HFFc6 (cell line): ENCODE measurements at places on chromosomes 16 and 17. TPM values are rescaled to one million over a fixed set of nuclear protein-coding genes. Genes with fewer than 3 reads are reported as not detected.

GRCh38 chr17:29135464-29135863 lies 44.7 kb downstream of the MYO18A start:
- peaks cover 88% of the 10 kb centered on the region for H3K4me1 ChIP-seq
- H3K27me3 ChIP-seq: peaks cover 2% of the 10 kb centered on the region; the same call in 1 of the 2 replicates
- no peaks in the 10 kb centered on the region for H3K36me3 ChIP-seq
- DNase-seq: no peak
- H3K4me3 ChIP-seq: no peak overlapping the region

DNA sequence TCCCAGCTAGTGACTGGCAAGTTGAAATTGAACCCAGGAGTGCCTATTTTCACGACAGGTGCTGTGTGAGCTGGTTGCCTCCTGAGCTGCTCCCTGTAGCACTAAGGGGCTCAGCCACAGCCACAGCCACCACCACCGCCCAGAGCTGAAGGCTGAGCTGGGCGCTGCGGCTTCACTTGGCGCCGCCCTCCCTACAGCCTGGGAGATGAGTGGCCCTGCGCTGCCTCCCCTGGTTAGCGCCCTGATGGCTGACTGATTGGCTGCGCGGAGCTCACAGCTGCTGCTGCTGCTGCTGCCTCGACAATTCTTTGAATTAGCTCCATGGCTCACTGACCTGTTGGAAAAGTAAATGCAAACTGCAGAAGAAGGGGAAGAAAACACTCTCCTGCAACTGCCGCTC lies 91.8 kb upstream of the TMEM132E start:
- no peaks in the 10 kb centered on the region for H3K4me1 ChIP-seq
- H3K36me3 ChIP-seq: no peaks in the 10 kb centered on the region
- peaks cover 9% of the 10 kb centered on the region for H3K27me3 ChIP-seq
- no peak overlapping the region for H3K4me3 ChIP-seq

DNA sequence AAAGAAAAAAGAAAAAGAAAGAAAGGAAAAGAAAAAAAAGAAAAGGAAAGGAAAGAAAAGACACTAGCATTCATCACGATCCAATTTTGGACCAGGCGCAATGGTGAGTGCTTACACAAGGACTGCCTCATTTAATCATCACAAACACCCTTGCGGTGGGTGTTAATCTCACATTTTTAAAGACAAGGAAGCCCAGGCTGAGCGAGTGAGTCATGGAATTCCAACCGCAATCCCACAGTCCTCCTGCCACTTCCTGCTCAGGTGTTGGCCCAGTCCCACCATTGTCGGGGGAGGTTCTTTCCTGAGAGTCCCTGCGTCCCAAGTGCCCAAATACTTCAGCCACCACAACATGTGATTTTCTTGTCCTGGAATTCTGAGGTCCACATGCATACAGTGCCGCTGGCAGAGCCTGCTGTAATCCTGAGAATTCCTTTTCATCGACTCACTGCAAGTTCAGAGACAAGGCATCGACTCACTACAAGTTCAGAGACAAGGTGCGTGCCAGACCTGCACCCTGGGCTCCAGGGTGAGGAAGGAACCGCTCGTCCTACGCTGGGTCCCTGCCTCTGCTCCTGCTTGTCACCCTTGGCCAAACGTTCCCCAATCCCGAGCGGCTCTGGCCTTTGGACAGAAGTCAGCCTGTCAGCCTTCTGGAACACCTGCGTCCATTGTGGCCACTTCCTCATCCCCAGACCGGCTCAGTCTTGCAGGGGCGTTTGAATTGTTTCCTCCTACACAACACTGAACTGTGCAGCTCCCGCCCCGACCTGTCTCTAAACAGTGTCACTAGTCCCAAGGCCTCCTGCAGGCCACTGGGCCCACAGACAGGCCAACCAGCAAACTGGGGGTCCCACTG lies 5.8 kb downstream of the ZG16B start:
- peak; percentile 90 for DNase-seq
- H3K27me3 ChIP-seq: peaks cover 18% of the 10 kb centered on the region
- H3K27ac ChIP-seq: peak overlapping the region; percentile 68
- peak overlapping the region; percentile 52 for H3K4me3 ChIP-seq

- no peak overlapping the region for H3K4me3 ChIP-seq
- H3K36me3 ChIP-seq: no peaks in the 10 kb centered on the region
- H3K27ac ChIP-seq: no peak overlapping the region
- peaks cover 34% of the 10 kb centered on the region for H3K27me3 ChIP-seq
- no peak for DNase-seq
Measured at GRCh38 chr17:49859991-49860953, 12.4 kb upstream of the TAC4 start.

DNA sequence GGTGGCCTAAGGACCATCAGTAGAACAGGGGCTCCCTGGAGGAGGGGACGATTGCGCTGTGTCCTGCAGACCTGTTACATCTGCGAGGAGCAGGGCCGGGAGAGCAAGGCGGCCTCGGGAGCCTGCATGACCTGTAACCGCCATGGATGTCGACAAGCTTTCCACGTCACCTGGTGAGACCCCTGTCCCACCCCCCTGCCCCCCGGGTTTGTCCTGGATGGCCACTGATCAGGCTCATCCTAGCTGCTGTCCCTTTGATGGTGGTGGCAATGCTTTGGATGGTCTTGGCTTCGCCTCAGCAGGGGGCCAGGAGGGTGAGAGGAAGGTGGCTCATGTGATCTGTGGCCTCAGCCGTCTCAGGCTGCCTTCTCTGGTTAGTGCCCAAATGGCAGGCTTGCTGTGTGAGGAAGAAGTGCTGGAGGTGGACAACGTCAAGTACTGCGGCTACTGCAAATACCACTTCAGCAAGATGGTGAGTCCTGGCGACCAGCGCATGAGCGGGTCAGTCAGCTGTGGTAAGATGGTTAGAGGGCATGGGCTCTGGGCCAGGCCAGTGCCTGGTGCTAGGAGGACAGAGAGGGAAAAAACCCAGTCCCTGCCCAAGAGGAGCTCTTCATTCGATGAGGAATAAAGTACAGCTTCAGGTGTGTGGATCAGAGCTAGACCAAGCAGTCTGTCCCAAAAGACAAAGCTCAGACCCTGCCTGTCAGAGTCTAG lies 4.2 kb downstream of the MLLT6 start:
- H3K4me3 ChIP-seq: no peak overlapping the region
- no peak overlapping the region for H3K27ac ChIP-seq
- H3K4me1 ChIP-seq: peaks cover 20% of the 10 kb centered on the region
- H3K36me3 ChIP-seq: peaks cover 6% of the 10 kb centered on the region

- H3K36me3 ChIP-seq: no peaks in the 10 kb centered on the region
- no peak overlapping the region for H3K4me3 ChIP-seq
- H3K4me1 ChIP-seq: no peaks in the 10 kb centered on the region
- peaks cover 42% of the 10 kb centered on the region for H3K27me3 ChIP-seq
Measured at GRCh38 chr16:50644729-50645128, 36.4 kb downstream of the SNX20 start.

HBA2 gene
- not detected in 3 replicates for total RNA-seq

CLEC10A gene
- total RNA-seq: not detected in 3 replicates

KRTAP4-4 gene
- total RNA-seq: not detected in 2 replicates

LHX1 gene
- not detected in 2 replicates for total RNA-seq
